T-helper 22 cell (primary cell): ENCODE measurements at places on chromosomes 16 and 17.

DNA sequence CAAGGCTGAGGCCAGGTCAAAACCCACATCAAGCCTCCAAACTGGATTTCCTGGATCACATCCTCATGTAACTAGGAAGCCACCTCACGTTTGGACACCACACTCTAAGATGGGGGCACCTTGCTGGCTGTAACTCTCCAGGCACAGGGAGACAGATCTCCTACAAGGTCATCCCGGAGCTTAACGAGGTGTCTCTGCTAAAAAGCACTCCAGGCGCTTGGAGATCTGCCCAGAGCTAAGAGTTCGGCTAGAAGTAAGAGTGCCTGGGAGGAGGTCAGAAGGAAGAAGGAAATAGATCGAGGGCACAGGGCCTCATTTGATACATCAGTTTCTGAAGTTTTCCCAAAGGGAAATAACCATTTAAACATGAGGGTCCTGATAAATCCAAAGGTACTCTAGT is 15.9 kb downstream of the PSMB3 start:
- DNase-seq, result no peak

DNA sequence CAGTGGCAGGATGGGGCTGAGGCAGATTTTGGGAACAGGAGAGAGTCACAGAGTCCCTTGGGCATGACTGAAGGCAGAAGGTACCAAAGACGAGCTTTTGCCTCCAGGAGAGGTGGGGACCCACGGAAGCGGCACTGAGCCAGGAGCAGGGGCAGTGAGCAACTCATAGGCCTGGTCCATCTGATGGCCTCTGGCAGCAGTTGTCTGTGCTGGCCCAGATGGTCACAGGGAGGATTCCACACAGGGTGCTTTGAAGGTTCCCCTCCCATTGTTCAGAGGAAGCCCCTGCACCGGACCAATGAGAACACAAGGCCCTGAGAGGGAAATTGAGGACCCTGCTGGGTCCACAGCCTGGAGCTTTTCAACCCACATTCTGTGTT is 360.3 kb upstream of the TNRC6C start:
- DNase-seq, result no peak

- DNase-seq, result no peak
Measured at GRCh38 chr17:385178-385835, 32.7 kb upstream of the RPH3AL start.

GRCh38 chr17:32654324-32654723 is 167.5 kb downstream of the CDK5R1 start:
- DNase-seq, result no peak

DNA sequence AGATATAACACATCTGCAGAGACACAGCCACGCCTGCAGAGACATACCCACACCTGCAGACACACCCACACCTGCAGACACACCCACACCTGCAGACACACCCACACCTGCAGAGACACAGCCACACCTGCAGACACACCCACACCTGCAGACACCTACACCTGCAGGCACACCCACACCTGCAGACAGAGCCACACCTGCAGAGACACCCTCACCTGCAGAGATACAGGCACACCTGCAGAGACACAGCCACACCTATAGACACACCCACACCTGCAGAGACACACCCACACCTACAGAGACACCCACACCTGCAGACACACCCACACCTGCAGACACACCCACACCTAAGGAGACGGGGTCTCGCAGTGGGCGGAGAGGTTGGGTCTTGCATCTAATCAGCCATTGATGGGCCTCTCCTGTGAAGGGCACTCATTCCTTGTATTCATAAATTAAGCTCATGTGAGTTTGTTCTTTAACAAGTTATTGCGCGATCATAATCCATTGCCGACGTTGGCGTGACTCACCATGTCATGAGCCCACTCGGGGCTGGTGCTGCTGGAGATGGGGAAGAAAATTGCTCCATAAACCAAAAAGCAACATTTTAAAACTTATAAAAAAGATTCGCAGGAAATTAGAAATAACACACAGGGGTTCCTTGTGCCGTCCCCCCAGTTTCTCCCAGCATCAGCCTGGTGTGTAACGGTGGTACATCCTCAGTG is 28.9 kb upstream of the CDH15 start:
- DNase-seq, result no peak

DNA sequence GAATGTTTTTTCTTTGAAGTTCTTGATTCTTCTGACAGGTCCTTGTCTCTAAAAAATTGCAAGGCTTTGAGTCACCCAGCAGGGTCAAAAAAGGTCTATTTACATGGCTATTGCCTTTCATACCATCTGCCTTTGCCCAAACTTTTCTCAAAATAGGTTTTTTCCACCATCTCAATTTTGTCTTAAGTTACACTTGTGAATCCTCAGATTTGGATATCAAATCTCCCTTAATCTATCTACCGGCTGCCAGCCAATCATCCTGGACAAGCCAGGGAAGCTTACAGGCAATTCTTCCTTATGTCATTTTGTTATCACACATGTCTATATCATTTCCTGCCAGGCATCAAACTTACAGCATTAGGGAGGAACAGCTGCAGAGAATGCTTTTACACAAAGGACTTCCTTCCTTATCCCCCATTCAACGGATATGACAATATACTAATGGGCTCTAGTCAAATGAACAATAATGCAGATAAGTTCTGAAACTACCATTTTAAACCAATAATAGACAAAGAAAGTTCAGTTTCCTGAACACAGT is 104.1 kb upstream of the CORO6 start:
- no peak for DNase-seq

GRCh38 chr16:29784901-29785500 is 5.5 kb upstream of the KIF22 start:
- DNase-seq, result peak; percentile 37

DNA sequence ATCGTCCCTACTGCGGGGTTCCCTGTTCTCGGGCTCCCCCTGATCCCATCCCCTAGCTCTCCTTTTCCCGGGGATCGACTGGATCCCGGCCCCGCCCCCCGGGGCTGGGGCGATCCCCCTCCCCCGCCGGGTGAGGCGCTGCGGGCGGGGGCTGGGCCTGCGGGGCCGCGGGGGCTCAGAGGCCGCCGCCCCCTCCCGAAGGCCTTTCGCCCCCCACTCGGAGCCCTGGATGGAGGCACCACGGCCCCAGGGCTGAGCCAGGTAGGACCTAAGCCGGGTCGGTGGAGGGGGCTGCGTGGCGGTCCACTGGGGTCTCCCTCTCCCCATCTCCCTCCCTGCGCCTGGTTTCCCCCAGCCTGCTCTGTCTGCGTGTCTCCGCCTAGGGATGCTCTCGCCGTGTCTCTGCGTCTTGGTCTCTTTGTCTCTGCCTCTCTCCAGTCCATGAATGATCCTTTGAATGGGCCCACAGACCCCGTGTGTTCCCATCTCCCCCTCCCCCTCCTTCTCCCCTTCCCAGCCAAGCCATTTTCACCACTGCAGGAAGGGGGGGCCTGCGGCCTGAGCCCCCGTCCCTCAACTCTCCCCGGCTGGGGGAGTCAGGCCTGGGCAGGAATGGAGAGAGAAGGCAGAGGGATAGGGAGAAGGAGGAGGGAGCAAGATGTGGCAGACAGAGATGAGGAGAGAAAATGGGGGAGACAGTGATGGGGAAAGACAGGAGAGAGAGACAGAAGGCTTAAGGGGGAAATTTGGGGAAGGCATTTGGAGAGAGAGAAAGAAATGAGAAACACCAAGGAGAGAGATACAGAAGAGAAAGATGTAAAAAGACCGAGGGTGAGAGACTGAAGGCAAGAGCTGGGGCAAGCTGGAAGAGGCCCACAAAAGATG is 1.7 kb upstream of the TMEM256 start:
- DNase-seq, result no peak

- no peak for DNase-seq
Measured at GRCh38 chr17:2697611-2698162, 13.9 kb downstream of the CLUH start.
